ENCODE measurements at places on chromosomes 7 and 10. TPM values are rescaled to one million over a fixed set of nuclear protein-coding genes. Genes with fewer than 3 reads are reported as not detected.

DNA sequence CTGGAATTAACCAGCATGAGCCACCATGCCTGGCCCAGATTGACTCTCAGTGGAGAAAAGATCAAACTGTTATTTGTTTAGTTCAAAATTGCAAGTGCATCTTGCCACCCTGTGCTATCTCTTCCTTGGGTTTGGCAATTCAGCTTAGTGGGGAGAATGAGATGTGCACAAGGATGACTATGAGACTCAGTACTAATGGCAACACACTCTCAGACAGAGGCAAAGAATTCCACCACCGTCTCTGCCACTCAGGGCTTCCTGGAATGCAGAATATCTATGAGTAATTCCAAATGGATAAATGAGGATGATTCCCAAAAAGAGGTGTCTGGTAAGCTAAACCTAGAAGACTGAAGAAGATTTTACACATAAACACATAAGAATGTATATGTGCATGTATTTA is 525.8 kb downstream of the NRG3 start:
- no peak for DNase-seq

GRCh38 chr10:24519950-24520349 is 203.7 kb downstream of the ARHGAP21 start:
- DNase-seq: no peak

DNA sequence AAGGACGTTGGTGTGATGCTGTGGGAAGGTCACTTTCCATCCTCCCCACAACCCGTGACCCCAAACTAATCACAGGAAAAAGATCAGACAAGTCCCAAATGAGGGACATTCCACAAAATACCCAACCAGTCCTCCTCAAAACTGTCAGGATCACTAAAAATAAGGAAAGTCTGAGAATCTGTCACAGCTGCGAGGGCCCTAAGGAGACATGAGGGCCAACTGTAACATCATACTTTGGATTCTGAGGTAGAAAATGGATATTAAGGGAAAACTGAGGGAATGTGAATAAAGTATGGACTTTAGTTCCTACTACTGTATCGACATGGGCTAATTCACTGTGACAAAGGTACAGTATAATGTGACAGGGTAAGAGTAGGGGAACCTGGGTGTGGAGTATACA is 85.1 kb upstream of the FAM20C start:
- DNase-seq: no peak

Gene CACNB2
- 3.3 TPM for total RNA-seq

DNA sequence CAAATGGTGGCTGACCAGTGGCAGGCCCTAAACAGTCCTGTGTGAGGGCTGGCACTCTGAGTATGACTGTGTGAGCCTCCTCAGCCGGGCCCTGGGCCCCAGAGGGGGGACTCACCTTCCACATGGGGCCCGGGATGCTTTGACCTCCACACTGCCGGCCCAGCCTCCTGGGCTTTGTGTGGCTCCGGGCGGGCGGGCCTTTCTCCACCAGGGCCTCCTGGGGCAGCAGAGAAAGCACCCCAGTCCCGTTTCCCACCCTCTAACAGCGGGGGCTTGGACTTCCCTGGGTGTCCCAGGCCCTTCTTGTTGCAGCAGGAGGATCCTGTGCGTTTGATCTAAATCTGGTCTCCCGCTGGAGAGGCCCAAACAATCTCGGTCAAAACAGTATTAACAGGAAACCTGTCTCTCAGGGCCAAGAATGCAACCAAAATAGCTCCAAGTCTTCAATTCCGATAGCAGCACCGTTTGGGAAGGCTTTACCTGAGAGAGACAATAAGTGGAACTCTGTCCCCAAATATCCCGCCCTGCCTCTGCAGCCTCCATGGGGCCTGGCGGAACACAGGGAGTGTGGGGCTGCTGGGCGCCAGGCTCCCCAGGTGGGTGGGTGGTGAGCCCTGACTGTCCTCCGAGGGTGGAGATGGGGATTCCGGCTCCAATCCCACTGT is 104.8 kb upstream of the ZNF32 start:
- DNase-seq: no peak

GRCh38 chr10:116029826-116030225 is 243.2 kb downstream of the GFRA1 start:
- no peak for DNase-seq

DNA sequence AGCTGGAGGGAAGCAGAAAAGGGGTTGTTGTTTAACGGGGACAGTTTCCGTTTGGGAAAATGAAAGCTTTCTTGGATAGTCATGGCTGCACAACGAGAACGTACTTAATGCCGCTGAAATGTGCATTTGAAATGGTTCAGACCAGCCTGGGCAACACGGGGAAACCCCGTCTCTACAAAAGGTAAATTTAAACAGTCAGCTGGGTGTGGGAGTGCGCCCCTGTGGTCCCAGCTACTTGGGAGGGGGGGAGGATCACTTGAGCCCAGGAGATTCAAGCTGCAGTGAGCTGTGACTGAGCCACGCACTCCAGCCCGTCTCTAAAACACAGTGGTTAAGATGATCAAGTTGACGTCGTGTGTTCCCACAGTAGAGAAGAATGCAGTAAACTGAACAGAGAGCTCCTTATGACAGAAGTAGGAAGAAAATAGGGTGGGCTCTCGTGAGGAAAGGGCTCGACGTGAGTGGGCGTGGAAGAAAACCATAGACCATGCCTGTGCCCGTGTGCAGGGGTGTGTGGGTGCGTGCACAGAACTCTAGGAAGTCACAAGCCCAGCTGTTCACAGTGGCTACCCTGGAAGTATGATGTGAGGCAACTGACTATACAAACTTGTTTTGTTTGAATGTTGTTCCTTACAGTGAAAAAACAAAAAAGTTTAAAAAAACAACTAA is 4.1 kb upstream of the FUOM start:
- no peak for DNase-seq

Gene FZD1
- 3.3 TPM for total RNA-seq

Gene GJD4
- total RNA-seq: not detected

GRCh38 chr7:25947669-25948516 is 204.1 kb upstream of the NFE2L3 start:
- DNase-seq: no peak

- DNase-seq: no peak
Measured at GRCh38 chr10:92697663-92698511, 8.1 kb downstream of the HHEX start.

DNA sequence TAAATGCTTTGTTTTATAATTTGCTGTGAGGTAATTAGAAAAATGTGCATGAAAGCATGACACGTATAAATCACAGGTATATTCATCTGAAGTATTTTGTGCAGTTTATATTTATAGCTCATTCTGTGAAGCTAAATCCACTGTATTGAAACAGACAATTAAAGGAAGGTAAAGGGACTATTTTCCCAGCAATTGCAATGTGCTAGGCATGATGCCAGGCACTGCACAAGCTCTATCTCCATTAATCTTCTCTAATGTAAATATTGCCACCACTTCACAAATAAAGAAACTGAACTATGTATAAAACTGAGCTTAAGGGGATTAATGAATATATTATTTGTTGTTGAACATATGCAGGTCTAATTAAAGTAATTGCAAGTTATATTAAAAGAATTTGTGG is 1012.5 kb downstream of the NRG3 start:
- DNase-seq: no peak

DNA sequence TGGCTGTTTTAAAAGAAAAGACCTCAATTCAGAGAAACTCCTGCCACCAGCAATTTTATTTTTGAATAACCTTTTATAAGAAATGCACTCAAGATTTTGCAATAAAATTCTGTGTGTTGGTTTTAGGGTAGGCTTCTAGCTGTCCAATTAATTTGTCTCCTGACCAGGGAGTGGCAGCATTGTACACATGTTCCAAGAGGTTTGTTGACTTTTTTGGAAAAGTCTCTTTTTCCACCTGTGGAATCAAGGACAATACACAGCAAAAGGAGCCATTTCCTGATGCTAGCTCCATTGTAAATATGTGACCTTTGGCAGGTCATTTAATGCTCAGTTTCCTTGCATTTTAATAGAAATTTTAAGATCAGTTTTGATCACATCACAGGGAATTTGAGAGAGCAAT is 1.8 kb downstream of the GIMAP5 start:
- no peak for DNase-seq

Gene PLPP4
- 0.86 TPM for total RNA-seq

- DNase-seq: no peak
Measured at GRCh38 chr7:36001546-36001945, 151.5 kb upstream of the EEPD1 start.

GRCh38 chr10:111319866-111320265 is 243.0 kb downstream of the ADRA2A start:
- DNase-seq: no peak

DNA sequence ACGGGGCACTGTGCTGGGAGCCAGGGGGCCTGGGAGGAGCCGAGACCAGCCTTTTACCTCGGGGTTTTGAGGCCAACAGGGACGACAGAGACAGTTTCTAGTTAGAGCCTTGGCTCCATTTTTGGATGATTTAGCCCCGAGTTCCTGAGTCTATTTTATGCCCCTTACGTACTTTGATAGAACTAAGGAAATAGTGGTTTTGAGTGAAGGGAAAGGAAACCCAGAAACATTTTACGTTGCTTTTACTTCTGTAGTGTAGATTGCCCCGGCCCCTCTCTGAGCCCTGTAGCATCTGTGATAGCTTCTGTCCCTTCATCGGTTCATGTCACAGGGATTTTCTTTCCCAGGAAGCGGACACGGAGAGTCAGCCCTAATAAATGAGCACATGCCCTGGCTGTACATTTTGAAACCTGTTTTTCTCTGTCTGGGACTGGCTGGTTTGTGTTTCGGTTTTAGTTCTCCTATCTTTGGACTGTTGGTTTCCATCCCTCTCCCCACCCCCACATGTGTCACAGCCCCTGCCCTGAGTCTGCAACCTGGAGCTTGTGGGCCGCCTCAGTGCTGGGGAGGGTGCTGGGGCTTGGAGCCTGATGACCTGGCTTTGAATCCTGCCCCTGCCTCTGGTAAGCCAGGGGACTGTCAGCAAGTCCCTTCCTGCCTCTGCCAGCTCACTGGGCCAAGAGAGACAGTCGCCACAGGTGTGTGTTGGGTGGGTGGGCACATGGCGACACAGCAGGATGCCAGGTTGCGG is 6.9 kb upstream of the ORAI2 start:
- no peak for DNase-seq

Gene TAS2R41
- not detected for total RNA-seq

Gene SLC4A2
- total RNA-seq: 114 TPM

DNA sequence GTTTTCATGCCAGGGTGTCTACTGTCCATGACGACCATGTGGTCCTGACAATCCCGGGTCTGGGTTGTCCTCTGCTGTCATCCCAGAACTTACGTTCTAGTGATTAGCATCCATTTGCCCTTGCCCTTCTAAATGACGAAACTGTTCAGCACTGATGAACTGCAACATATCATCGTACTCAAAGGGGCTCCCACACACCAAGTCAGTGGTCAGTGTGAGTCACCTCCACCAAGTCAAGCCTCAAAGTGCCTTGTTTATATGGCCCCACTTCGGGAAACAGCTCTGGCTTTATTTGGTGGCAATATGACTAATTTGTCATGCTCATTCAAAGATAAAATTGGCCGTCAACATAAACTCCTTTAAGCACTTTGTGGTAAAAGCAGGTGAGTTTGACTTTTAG is 110.7 kb downstream of the FRMD4A start:
- no peak for DNase-seq

GRCh38 chr7:117830422-117830954 is 42.8 kb downstream of the CTTNBP2 start:
- DNase-seq: no peak

Gene LOXL4
- total RNA-seq: not detected

DNA sequence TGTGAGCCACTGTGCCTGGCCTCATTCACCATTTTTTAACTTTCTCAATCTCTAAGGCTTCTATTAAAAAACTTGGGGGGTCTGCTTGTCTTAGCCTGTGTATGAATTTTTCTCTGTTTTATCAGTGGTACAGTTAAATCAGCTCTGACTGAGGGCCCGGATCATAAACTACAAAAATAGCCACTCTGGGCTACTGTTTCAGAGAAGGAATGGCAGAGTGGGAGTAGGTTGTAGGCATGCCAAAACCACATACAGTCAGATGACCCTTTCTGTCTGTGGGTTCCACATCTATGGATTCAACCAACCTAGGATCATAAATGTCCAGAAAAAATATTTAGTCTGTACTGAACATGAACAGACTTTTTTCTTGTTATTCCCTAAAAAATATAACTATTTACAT is 21.3 kb downstream of the TBC1D12 start:
- no peak for DNase-seq

DNA sequence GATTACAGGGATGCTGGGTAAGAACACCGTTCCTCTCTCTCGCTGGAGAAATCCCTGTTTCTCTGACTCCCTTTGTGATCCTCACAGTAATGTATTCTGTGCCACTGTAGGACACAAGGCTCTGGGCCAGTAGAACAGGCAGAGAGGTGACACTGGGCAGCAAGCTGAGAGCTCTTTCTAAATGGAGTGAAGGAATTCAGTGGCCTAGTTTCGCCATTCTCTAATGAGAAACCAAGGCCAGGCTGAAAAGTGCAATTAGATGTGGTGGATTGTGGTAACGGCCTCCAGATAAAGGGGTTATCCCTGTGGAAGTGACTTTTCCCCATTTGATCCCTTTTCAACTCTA is 12.8 kb downstream of the KCTD7 start:
- no peak for DNase-seq

DNA sequence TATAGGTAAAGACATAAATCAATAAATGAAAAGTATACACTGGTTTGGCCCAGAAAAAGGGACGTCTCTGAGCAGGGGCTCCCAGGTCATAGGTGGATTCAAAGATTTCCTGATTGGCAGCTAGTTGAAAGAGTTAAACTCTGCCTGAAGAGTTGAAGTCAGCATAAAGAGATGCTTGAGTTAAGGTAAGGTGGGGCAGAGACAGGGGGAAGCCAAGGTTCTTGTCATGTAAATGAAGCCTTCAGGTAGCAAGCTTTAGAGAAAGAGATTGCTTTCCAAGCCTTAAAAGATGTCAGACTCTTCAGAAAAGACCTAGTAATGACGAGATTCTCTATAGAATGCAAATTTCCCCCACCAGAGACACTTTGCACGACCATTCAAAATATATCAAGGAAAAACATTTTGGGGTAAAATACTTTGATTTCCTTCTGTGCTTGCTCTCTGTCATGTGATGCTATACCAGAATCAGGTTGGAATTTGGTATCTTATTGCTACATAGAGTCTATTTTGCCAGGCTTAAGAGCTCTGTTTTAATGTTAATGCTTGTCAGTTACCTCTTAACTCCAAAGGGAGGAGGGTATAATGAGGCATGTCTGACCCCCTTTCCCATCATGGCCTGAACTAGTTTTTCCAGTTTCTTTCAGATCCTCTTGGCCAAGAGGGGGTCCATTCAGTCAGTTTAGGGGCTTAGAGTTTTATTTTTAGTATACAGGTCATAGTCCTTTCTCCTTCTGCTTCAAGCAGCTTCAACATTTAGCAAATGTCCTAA is 429.6 kb downstream of the ADRA2A start:
- DNase-seq: no peak

DNA sequence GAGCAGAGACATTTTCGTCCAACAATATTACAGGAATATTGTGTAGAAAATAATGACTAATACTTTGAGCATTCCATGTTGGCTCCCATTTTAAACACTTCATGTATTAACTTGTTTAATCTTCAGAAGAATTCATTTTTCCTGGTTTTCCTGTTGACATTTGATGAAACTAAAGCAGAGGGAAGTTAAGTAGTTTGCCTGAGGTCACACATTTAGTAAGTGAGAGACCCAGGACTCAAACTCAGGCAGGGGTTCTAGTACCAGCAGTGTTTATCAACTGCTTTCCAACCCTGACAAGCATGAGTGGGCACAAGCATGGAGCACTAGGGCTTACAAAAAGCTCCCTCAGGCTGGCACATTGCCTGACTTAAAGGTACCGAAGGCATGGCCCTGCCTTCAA is 719.1 kb downstream of the AUTS2 start:
- no peak for DNase-seq

Gene PTPRE
- 21.8 TPM for total RNA-seq

GRCh38 chr10:42990016-42990720 is 86.7 kb upstream of the RET start:
- no peak for DNase-seq

GRCh38 chr10:62960416-62960815 is 144.2 kb upstream of the EGR2 start:
- DNase-seq: no peak

Gene NKX2-3
- total RNA-seq: not detected
